IMR-90 (cell line): ENCODE measurements at places on chromosomes 6 and 20. TPM values are rescaled to one million over a fixed set of nuclear protein-coding genes. Genes with fewer than 3 reads are reported as not detected.

DNA sequence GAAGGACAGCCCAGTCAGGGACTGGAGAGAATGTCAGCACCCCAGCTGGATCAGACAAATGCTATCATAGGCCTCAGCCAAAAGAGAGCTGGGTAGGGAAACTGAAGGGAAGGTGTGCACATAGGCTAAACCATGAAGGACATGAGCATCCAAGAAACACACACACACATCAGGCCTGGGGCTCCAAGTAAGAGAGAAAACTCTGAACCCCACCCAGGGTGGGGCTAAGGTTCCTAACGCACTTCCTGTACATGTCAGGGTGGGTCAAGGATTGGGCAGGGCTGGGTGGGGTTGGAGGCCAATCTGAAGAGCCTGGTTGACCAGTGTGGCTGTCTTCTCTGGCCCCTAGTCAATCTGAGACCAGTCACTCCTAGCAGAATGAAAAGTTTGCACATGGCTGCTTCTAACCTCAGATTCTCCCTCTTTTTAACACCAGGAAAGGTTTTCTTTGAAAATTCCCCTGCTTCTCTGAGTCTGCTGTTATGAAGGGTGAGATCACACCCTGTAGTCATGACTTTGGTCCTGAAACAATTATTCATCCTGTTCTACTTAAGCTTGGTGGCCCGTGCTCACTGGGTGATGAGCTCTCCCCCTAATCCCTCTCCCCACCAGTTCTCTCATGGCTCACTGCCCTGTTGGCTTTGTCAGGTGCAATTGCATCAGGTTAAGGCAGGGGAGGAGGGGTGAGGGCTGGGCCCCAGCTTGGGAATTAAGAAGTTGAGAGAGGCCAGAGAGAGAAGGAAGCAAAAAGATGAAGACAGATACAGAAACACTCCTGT lies 88.4 kb downstream of the MAFB start:
- DNase-seq = no peak

GRCh38 chr6:116866281-116866871 lies 10.7 kb upstream of the RFX6 start:
- DNase-seq = peak; percentile 2

- DNase-seq = peak; percentile 75
Observed at GRCh38 chr6:26553264-26553634, 15.1 kb downstream of the HMGN4 start.

GRCh38 chr6:128005009-128005408 lies 104.2 kb upstream of the THEMIS start:
- peak; percentile 21 for DNase-seq

DNA sequence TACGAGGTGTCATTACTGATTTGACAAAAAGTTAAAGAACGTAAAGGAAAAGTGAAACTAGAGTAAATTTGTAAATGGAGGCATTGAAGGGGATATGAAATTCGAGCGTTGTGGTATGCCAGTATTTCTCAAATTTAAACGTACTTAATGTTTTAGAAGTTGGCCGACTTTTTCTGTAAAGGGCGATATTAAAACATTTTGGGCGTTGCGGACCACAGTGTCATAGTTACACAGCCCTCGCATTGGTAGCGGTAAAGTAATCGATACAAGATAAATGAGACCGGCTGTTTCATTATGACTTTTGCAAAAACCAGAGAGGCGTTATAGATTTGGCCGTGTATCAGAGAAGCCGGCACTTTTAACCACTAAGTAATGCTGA lies 39.6 kb downstream of the OR2B2 start:
- DNase-seq = no peak

The APOM gene
- 3.5 and 3.8 TPM in 2 replicates for polyA plus RNA-seq

GRCh38 chr20:5933802-5934436 lies 16.4 kb downstream of the TRMT6 start:
- no peak for DNase-seq

DNA sequence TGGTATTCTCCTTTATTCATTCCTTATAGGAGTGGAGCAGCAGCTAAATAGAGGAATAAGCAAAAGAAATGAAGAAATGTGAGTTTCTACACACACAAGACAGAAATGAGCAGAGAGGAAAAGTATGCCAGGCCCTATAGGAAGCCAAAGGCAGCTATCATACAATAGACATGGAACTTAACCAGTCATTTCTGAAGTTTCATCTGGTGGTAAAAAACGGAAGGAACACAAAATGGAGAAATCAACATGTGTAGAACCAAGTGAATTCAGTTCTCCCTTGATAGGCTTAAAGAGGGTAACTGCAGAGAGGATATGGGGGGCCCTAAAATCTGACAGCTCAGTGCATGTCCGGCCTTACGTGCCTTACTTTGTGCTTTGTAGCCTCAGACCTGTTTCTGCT lies 44.6 kb downstream of the TSBP1 start:
- DNase-seq = no peak

The SLC32A1 gene
- polyA plus RNA-seq = not detected in 2 replicates

DNA sequence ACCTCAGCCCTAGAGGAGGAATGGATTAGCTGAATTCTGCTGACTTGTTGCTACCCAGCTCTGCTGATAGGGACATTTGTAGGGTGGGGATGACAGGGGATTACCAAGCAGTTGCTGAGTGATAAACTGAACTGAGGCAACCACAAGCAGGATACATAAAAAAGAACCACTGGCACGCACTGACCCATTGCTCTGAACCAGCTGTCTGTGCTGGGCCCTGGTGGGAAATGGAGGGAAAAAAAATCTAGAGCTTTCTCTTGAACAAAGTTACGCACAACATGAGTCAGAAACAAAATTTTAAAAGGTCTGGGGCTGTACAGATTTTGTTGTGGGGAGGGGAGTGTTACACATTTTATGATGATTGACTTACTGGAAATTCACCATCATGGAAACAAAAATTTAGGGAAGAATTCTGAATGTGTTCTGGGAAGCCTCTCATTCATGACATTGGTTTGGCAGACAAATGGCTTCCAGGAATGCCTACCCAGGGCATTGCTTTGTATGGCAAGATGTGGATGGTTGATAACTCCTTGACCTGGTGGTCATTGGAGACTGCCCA lies 37.7 kb downstream of the FOXO3 start:
- peak; percentile 47 for DNase-seq

GRCh38 chr20:54083459-54083858 lies 13.1 kb upstream of the BCAS1 start:
- no peak for DNase-seq

The TSBP1 gene
- not detected in 2 replicates for polyA plus RNA-seq

GRCh38 chr6:65259059-65259458 lies 448.0 kb downstream of the EYS start:
- DNase-seq = peak; percentile 27

GRCh38 chr6:64259372-64259771 lies 623.8 kb downstream of the PHF3 start:
- no peak for DNase-seq

The HCRTR2 gene
- not detected in 2 replicates for polyA plus RNA-seq

The SLC26A8 gene
- polyA plus RNA-seq = 0.07 TPM in 1 of 2 replicates, not detected in the other

The EGFL8 gene
- 4.7 and 5.7 TPM in 2 replicates for polyA plus RNA-seq
